ENCODE measurements at places on chromosomes 1 and 21. TPM values are rescaled to one million over a fixed set of nuclear protein-coding genes. Genes with fewer than 3 reads are reported as not detected.
A peak's percentile ranks its signal among the peaks of the same experiment; 100 is the strongest.

DNA sequence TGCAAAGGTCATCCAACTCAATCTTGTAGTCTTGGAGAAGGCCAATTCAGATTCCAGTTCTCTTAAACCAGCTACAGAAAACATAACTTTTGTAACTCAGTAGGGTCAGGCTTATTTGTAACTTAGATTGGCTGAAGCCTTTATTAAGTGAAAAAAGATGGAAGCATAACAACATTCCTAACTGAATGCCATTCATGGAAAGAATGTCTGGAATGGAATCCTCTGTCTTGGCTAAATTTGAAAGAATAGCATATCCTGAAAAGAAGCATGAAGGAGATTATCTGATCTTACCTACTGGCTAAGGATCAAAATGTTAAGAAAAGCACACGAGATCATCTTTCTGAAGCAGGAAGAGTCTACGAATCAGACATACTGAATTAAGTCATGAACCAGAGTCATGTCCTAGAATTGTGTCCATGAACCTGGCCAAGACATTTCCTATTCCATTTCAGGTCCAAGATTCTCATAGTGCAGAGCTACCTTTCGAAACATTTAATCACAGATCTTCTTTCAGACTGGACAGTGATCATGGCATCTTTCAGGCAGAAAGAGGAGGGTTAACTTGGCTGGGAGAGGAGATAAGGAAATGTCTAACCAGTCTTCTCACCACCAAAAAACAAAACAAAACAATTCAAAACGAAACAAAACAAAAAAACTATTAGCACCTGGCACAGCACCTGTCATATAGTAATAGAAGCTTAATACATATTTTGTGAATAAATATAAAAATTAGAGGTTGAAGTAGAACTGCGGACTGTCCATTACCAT is 75.6 kb downstream of the XCL2 start:
- no peak overlapping the region for H3K4me3 ChIP-seq
- no peaks in the 10 kb centered on the region for H3K36me3 ChIP-seq
- no peak for DNase-seq

- H3K27me3 ChIP-seq: no peaks in the 10 kb centered on the region
- H3K4me1 ChIP-seq: no peaks in the 10 kb centered on the region
- no peak overlapping the region for H3K4me3 ChIP-seq
- no peaks in the 10 kb centered on the region for H3K36me3 ChIP-seq
- no peak for DNase-seq
Observed at GRCh38 chr1:208111646-208112190, 132.5 kb downstream of the PLXNA2 start.

DNA sequence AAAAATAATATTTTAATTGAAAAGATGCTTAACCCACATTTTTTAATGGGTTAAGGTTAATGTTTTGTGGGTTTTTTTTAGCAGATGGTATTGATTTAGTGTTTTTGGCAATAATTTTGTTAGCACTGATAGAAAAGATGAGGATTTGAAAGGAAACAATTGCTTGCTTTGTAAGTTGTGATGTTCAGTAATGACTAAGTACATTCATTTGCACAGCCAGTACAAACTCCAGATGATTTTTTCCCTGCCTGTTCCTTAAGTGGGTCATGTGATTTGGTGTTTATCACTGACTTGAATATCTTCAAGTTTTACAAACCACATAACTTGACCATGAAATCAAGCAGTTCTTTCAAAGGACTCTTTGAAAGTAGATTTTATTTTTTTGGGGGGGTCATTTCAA is 15.0 kb downstream of the DISP1 start:
- H3K4me1 ChIP-seq: no peaks in the 10 kb centered on the region
- peaks cover under 1% of the 10 kb centered on the region for H3K36me3 ChIP-seq
- H3K27me3 ChIP-seq: no peaks in the 10 kb centered on the region
- no peak overlapping the region for H3K4me3 ChIP-seq
- DNase-seq: no peak
- H3K27ac ChIP-seq: no peak overlapping the region

CEP350 gene
- total RNA-seq: 30.9 TPM

ARHGEF10L gene
- 20.2 TPM for total RNA-seq

FCRL5 gene
- total RNA-seq: 1.1 TPM

- H3K36me3 ChIP-seq: peaks cover 46% of the 10 kb centered on the region
- DNase-seq: no peak
- H3K27ac ChIP-seq: no peak overlapping the region
- no peaks in the 10 kb centered on the region for H3K27me3 ChIP-seq
- H3K4me1 ChIP-seq: no peaks in the 10 kb centered on the region
Observed at GRCh38 chr1:88982055-88982454, 10.4 kb downstream of the KYAT3 start.

ZNF593OS gene
- total RNA-seq: not detected

GRCh38 chr1:66527686-66528085 is 6.3 kb upstream of the SGIP1 start:
- H3K27me3 ChIP-seq: peaks cover 3% of the 10 kb centered on the region
- no peak overlapping the region for H3K4me3 ChIP-seq
- peaks cover 5% of the 10 kb centered on the region for H3K4me1 ChIP-seq
- H3K27ac ChIP-seq: no peak overlapping the region

GRCh38 chr1:203751051-203751450 is 13.9 kb upstream of the LAX1 start:
- H3K27ac ChIP-seq: no peak overlapping the region
- H3K4me3 ChIP-seq: no peak overlapping the region
- H3K27me3 ChIP-seq: no peaks in the 10 kb centered on the region
- no peaks in the 10 kb centered on the region for H3K4me1 ChIP-seq

GRCh38 chr21:40751221-40751620 is 95.7 kb downstream of the DSCAM start:
- no peaks in the 10 kb centered on the region for H3K36me3 ChIP-seq
- H3K27ac ChIP-seq: no peak overlapping the region
- no peak overlapping the region for H3K4me3 ChIP-seq
- H3K27me3 ChIP-seq: no peaks in the 10 kb centered on the region
- H3K4me1 ChIP-seq: no peaks in the 10 kb centered on the region

DNA sequence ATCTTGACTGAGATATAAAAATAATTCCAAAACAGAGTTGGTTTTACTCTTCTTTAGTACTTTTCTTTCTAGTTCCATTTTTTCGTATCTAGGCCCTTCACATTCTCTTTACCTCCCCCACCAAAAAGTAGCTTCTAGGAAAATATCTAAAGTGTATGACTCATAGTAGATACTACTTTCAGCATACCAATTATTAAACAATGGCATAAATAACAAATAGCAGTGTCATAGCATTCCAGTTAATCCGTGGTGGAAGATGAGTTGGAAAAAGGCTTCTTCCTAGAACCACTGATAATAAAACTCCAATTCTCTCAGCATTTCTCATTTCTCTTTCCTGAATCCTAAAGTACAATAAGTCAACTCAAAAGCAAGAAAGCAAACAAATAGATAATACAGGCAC is 859.0 kb upstream of the B3GALT2 start:
- no peak for DNase-seq
- H3K4me3 ChIP-seq: no peak overlapping the region
- no peaks in the 10 kb centered on the region for H3K4me1 ChIP-seq
- H3K27ac ChIP-seq: no peak overlapping the region
- no peaks in the 10 kb centered on the region for H3K27me3 ChIP-seq

NFASC gene
- 5.0 TPM for total RNA-seq

GRCh38 chr1:39683591-39684312 is 7.5 kb downstream of the HPCAL4 start:
- DNase-seq: peak; percentile 50
- H3K27me3 ChIP-seq: peaks cover 87% of the 10 kb centered on the region
- no peaks in the 10 kb centered on the region for H3K36me3 ChIP-seq
- no peak overlapping the region for H3K4me3 ChIP-seq
- H3K4me1 ChIP-seq: no peaks in the 10 kb centered on the region
